ENCODE measurements at places on chromosomes 2 and 18.

DNA sequence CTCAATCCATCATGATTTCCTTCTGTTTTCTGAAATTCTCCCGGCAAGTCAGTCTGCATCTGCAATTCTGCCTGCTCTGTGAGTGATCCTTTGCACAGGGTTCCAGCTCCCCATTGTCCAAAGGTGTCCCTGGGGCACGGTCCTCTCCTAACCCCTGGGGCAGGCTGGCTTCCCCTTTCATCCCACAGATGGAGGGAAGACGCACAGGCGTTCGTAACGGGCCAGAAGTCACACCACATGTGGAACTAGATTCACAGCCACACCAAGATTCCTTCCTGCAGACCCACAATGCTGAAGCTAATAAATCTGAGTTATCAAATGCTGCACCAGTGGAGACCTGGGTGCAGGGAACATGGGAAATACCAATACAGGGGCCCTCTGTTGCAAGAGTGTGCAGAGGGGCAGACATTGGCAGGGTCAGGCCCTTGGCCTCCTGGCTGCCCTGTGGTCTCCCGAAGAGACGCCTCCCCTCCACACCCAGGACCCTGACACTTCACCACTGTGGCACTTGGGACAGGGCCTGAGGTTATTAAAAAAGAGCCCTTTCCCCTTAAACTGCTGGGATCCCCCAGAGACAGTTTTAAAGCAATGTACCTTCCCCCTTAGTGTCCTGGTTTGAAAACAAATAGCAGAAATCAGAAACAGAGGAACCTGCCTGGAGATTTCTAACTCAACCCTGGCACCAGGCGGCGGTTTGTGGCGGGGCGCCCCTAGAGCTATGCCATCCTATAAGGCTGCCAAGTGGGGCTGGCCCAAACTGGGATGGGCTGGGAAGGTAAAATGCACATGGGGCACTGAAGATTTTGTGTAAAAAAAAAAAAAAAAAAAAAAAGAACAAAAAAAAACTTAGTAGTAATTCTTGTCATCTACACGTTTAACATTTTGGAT lies 15.4 kb downstream of the ZNF516 start:
- DNase-seq = no peak

DNA sequence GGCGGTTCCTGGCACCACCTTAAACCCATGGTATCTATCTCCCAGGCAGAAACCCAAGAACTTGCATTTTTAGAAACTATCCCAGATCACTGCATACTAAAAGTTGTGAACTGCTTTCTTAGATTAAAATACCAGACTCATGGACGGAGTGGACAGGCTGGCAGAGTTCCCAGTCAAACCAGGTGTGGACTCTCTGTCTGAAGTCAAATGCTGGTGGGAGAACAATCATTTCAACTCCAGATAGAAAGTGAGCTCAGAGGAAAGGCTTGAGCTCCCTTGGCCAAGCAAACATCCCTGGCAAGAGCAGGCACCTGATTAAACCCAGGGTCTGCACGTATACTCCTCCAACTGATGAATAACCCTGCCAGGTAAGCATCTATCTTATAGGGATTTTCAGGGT lies 19.5 kb downstream of the NXPH2 start:
- DNase-seq = no peak

DNA sequence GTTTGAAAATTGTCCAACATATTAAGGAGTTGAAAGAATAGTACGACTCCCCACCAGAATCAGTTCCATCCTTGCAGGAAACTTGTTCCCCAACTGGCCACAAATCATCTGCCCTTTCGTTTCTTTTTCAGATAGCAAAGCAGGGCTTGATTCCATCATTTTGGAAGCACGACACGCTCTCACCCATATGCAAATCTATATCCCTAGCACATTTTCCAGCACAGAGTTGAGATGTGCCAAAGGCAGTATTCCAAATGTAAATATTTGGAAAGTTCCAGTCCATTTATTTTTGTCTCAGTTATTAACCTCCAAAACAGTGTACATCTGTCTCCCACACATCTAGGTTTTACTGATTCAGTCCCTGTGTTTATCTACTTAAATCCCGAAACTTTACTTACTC lies 128.8 kb upstream of the BCL2L11 start:
- no peak for DNase-seq

- DNase-seq = no peak
Observed at GRCh38 chr2:54529935-54530334, 73.8 kb downstream of the SPTBN1 start.

- DNase-seq = no peak
Observed at GRCh38 chr2:39947294-39948015, 168.4 kb upstream of the THUMPD2 start.

GRCh38 chr2:186546846-186547245 lies 43.0 kb upstream of the ITGAV start:
- DNase-seq = peak; percentile 58

GRCh38 chr2:7201851-7202250 lies 284.6 kb downstream of the RNF144A start:
- no peak for DNase-seq

DNA sequence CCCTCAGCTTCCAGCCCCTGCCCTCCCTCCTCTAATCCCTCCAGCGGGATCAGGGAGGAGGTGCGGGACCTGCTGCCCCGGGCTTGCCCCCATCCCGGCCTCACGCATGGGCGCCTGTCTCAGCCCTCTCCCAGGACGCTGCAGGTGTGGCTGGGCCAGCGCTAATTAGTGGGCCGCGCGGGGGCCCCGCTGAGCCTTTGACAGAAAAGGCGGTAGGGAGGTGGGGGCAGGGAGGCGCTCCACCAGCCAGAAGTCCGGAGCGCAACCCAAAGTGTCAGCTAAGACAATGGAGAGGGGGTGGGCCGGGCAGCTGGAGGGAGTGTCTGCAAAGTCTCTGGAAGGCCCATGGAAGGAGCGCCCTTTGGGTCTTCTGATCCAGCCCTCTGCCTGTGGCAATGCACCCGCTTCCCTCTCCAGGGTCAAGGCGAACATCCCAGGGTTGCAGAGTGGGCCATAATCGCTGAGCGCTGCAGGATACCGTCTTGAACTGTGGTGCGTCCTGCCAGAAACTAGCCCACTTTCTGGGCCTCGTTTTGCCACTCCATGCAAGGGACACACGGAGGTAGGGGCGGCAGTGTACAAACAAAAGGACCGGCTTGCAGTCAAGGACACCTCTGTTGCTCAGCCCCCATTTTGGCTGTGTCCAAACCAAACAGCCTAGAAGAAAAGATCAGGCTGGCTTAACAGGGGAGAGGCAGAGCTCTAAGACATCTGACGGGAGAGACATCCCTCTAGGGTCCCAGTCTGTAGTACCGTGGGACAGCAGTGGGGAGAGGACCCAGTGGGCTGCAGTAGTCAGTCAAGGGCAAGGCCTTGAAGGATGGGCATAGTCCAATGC lies 3.5 kb downstream of the ATP6V1B1 start:
- DNase-seq = no peak

GRCh38 chr18:55774505-55774904 lies 186.5 kb upstream of the TCF4 start:
- no peak for DNase-seq

DNA sequence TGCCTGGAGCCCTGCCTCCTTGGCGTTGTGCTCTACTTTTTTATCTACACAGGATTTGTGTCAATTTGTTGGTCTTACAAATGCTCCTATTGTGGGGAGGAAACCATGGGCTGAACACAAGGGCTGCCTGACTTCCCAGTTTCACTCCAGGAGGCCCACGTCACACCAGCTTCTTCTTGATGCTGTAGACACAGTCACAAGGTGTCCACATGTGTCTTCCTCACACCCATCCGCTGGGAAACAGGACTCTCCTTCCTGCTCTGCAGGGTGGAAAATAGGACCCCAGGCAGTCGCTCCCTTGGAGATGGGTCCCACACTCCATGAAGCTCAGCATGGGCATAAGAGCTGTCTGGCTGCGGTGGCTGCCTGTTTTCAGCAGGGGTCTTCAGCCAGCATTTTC lies 468.2 kb downstream of the EPHA4 start:
- no peak for DNase-seq

GRCh38 chr2:184799379-184799778 lies 201.1 kb downstream of the ZNF804A start:
- DNase-seq = no peak

GRCh38 chr2:9538000-9538507 lies 17.6 kb downstream of the ADAM17 start:
- DNase-seq = peak; percentile 51

GRCh38 chr2:234905547-234906265 lies 46.1 kb upstream of the SH3BP4 start:
- DNase-seq = peak; percentile 48

DNA sequence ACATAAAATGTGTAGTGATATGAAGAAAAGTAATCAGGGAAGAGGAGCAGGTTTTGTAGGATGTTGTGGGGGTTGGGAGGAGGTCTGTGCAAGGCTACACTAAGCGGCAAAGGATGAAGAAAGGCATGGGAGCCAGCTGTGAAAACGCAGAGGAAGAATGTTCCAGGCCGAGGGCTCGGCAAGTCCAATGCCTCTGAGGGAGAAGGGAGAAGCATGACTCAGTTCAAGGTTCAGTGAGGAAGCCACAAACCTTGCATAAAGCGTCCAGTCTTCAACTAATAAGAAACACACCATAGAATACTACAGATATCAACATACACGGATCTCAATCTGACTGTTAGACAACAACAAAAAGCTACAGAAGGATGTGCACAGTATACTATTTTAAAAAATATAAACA lies 16.2 kb downstream of the EPB41L3 start:
- DNase-seq = peak; percentile 87

DNA sequence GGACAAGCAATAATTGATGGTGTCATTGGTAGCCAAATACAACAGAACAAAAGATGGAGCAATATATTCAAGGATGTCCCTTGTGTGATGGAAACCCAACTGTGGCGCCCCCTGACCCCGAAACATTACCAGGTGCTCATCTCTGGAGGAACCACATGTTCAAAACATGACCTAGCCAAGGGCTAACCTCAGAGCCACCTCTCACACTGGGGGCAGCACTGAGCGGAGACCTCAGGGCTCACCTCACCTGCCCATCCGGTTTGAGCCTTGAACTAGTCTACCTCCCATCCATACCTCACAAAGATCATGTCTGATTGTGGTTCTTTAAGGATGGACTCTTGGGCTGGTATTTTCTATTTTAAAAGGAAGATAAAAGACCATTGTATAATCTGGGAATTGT lies 314.4 kb upstream of the CDH7 start:
- DNase-seq = no peak

- DNase-seq = no peak
Observed at GRCh38 chr2:105627534-105627933, 117.2 kb upstream of the NCK2 start.

GRCh38 chr2:238796223-238796885 lies 51.5 kb upstream of the TWIST2 start:
- no peak for DNase-seq

- DNase-seq = no peak
Observed at GRCh38 chr2:228762565-228762964, 508.5 kb downstream of the PID1 start.

DNA sequence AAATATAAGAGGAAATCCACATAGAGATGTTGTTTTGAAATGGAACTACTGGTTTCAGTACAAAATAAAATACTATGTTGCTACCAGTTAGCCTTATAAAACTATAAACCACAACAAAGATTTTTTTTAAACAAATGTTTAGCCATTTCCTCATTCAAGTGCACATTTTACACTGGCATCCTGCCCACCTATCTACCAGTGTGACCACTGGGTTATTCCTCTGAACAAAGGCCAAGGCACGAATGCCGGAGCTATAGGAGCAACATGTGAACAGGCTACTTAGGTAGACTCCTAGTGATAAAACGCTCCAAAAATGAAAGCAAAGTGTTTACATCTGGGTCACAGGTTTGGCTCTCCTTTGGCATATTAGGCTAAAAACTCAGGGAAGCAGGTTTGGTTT lies 31.8 kb upstream of the SULT1C4 start:
- DNase-seq = no peak

GRCh38 chr2:127398239-127398590 lies 10.4 kb upstream of the MAP3K2 start:
- peak; percentile 96 for DNase-seq

GRCh38 chr2:164510895-164511294 lies 110.4 kb downstream of the GRB14 start:
- DNase-seq = peak; percentile 7

GRCh38 chr18:12027046-12027445 lies 45.7 kb downstream of the IMPA2 start:
- DNase-seq = no peak

DNA sequence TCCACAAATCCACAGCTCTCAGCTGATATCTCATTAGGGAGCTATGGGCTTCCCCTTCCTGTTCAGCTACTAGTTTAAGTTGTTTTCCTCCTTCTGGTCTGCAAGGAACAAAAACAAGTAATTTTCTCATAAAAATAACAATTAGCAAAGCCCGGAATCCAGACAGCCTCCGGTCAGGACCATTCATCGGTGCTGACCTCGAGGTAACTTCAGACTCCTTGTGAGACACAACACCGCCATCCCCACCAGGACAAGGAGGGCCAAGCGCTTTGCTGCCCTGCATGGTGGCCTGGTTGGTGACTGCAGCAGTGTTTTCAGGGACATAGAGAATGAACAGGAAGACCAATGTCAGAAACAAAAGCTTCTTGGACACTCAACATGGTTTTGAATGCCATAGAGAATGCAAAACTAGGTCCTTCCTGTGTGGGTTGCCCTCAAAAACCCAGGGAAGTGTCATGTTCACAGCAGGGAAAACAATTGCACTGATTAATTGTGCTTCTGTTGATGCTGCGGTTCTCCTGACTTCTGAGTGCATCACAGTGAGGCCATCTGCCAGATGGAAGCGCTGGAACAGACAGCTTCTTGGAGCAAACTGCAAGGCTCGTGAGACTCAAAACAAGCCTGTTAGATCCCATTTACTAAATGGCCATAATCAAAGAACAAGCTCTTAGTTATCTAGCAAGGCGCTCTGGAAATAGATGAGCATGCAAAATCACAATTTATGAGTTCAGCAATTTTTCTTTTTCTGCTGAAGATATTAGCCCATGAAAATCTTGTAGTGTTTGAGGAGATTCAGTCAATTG lies 77.1 kb downstream of the HS1BP3 start:
- peak; percentile 66 for DNase-seq

GRCh38 chr2:29817801-29818680 lies 103.3 kb downstream of the ALK start:
- no peak for DNase-seq

DNA sequence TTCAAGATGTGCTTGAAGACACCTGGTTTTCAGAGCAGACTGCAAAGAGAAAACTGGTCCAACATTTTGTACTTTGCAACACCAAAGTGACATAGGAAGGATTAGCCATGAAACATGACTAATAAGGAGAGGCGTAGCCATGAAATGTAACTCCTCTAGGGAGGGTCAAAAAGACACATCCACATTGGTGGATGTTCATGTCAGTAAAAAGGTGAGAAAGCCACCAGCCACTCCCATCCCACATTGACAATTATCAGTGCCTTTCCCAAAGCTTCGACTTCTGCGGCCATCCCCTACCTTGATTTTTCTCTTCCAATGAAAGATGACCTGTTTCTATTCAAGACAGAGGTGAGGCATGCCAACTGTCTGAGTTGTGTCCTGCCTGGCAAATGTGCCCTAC lies 223.2 kb downstream of the ALK start:
- DNase-seq = no peak

Data from fibroblast of skin of scalp (primary cell).